ENCODE measurements at places on chromosomes 16 and 17.

- DNase-seq: peak; percentile 98
Measured at GRCh38 chr17:47267354-47267828, 13.8 kb downstream of the ITGB3 start.

DNA sequence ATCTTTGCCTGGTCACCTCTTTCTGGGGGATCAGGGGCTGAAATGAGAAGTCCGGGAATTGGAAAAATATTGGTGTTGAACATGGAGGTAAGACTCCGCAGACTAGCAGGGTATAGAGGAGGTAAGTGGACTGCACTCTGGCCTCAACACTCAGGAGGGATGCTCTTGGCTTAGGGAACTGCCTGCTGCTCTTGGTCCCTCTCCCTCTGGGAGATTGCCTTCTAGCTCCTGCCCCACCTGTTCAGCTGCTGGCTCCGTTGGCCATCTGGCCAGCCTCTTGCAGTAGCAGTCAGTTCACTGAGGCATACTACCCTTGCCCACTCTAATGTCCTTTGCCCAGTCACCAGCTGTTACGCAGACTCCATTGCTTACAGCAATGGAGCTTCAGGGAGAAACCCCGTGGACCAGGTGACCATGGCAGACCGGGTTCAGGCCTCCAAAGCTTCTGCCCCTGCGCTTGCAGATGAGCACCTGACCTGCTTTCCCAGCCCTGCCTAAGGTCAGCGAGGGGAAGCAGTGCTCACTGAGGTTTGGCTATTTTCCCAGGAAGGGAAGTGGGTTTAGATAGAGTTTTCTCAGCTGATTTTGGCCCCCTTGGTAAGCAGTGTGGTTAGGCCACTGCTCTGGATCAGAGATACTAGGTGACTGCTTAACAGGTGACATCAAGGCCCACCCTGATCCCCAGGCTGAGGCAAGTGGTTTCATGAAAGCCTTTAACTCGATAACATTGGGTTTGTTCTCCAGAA lies 11.9 kb downstream of the CDK5RAP3 start:
- no peak for DNase-seq

GRCh38 chr17:60744355-60744966 lies 66.8 kb downstream of the BCAS3 start:
- DNase-seq: no peak

DNA sequence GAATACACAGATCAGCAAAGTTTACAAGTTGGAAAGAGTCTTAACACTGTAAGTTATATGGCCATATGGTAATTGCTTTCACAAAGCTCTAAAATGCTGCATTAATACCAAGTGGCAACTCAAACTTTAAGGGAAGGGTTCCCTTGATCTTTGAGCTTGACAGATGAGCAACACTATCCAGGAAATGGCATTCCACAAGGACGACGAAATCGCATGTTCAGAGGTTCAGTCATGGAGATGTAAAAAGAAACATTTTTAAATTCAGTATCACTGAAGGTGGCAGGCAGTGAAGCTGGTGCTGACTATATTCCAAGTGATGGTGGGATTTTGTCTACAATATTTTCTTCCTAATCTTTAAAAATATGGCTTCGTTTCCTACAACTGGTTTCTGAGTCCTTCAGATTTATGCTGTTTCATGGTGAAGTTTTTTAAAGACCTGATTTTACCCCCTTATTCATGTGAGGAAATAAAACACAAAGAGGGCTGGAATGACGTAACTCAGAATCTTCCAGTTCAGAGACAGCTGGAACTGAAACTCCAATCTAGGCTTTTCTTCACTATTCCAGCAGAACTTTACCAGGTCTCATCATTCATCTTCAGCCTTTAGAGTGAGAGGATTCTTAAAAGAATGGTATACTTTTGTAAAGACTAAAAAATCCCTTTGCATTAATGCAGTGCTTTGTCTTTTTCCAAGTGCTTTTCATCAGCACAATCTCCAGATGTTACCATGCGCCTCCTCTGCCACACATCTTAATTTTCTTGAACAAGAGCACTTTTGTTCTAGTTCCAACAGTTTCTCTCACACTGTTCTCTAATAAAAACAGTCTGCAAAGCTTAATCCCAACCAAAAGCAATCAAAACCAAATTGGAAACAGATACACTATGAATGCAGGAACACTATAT lies 20.2 kb downstream of the CHCT1 start:
- peak; percentile 53 for DNase-seq

- DNase-seq: peak; percentile 87
Measured at GRCh38 chr17:77319211-77320043, 178.7 kb downstream of the SEC14L1 start.

DNA sequence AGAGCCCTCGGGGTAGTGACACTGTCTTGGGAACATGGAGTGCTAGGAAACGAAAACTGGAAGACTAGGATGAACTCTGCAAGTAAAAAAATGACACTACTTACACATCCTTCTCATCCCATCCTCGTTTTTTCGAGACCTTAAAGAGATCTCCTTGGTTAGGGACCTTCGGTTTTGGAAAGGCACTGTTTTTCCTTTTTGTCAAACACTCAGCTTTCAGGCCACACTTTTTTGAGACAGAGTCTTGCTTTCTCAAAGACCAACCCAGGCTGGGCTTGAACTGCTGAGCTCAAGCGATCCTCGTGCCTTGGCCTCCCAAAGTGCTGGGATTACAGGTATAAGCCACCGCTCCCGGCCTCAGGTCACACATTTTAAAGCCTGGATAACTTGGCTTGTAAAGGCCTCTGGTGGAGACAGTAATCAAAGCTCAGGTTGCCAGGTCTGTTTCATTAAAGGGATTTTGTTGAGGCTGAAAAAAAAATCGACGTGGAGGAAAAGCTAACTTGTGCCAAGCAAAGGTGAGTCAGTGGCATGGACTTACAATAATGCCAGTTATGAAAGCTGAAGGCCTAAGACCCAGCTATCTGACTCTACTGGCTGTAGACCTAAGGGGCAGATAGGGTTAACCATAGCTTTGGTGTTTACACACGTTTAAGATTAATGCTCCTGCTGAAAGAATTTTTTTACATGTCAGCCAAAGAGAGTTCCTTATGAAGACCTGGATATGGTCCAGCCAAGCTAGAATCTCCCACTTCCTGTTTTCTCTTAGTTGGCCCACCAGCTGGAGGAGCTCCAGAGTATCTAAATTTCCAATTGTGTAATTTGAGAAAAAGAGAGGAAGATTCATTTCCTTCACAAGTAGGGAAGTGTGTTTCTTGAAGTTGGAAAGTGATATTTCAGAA lies 823 bp downstream of the NBR1 start:
- peak; percentile 94 for DNase-seq

GRCh38 chr16:87284183-87284582 lies 33.0 kb downstream of the C16orf95 start:
- no peak for DNase-seq

DNA sequence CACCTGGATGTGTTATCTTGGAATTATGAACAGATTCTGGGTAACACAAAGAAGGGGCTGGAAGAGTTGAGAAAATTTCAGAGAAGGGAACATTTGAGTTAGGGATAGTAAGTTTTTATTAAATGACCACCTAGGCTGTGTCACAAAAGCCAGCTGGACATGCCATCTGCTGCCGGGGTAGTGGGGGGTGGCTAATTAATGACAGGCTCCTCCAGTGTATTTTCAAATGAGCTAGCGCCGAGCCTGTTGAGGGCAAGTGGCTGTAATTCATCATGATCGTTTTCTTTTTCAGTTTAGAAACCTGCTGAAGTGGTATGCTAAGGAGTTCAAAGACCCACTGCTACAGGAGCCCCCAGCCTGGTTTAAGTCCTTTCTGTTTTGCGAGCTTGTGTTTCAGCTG lies 6.2 kb downstream of the TMEM97 start:
- DNase-seq: no peak
